ENCODE measurements at places on chromosomes 16 and 17. TPM values are rescaled to one million over a fixed set of nuclear protein-coding genes. Genes with fewer than 3 reads are reported as not detected.

- H3K36me3 ChIP-seq = no peaks in the 10 kb centered on the region
- DNase-seq = no peak
- H3K4me1 ChIP-seq = no peaks in the 10 kb centered on the region
- no peak overlapping the region for H3K27ac ChIP-seq
These were observed 38.9 kb downstream of the COX4I1 start for GRCh38 chr16:85838381-85838780.

- H3K36me3 ChIP-seq = no peaks in the 10 kb centered on the region
- H3K27ac ChIP-seq = peak overlapping the region; percentile 78
- peak overlapping the region; percentile 78 for H3K4me3 ChIP-seq
- H3K27me3 ChIP-seq = no peaks in the 10 kb centered on the region
These were observed 393 bp downstream of the RNF166 start for GRCh38 chr16:88705801-88706228.

DNA sequence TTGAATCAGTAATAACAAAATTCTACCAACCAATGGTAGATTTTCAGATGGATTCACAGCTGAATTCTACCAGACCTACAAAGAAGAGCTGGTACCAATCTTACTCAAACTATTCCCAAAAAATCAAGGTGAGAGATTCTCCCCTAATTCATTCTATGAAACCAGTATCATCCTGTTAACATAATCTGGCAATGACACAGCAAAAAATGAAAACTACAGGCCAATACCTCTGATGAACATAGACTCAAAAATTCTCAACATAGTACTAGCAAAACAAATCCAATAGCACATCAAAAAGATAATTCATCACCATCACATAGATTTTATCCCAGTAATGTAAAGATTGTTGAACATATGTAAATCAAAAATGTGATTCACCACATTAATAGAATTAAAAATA is 234.4 kb upstream of the KIF2B start:
- no peak overlapping the region for H3K4me3 ChIP-seq
- no peak for DNase-seq
- H3K4me1 ChIP-seq = no peaks in the 10 kb centered on the region
- no peaks in the 10 kb centered on the region for H3K27me3 ChIP-seq
- no peak overlapping the region for H3K27ac ChIP-seq
- H3K36me3 ChIP-seq = no peaks in the 10 kb centered on the region

HP gene
- 4.7 TPM for total RNA-seq

CMTM4 gene
- total RNA-seq = 15.7 TPM

All from vagina (tissue), 2 donors.